ENCODE measurements at places on chromosomes 5 and 9.

GRCh38 chr5:172943283-172943841, 15.9 kb upstream of the RPL26L1 start:
- peak; percentile 81 for DNase-seq

GRCh38 chr5:69517763-69518212, 25.2 kb downstream of the OCLN start:
- DNase-seq: peak; percentile 21

- no peak for DNase-seq
These were observed 410.9 kb downstream of the BNC2 start for GRCh38 chr9:16459421-16460148.

GRCh38 chr9:109941771-109942170, 161.8 kb downstream of the PALM2AKAP2 start:
- no peak for DNase-seq

DNA sequence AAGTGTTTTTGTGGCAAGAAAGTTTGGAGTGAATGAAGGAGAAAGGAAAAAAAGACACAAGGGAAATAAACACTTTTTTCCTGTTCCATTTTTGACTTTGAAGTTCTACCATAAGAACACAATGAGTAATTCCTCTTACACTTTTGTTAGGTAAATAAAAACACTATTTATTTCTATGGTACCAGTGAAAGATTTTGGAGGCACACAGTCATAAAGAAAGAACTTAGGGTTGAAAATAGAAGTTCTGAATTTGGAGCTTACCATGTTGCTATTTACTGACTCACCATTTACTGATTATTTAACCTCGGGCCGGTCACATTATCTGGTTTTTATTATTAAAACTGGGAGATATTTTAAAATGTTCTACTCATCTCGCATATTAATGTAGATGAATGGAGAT, 367.8 kb downstream of the TLE1 start:
- no peak for DNase-seq

GRCh38 chr5:146909255-146910068, 30.9 kb upstream of the PPP2R2B start:
- DNase-seq: no peak

DNA sequence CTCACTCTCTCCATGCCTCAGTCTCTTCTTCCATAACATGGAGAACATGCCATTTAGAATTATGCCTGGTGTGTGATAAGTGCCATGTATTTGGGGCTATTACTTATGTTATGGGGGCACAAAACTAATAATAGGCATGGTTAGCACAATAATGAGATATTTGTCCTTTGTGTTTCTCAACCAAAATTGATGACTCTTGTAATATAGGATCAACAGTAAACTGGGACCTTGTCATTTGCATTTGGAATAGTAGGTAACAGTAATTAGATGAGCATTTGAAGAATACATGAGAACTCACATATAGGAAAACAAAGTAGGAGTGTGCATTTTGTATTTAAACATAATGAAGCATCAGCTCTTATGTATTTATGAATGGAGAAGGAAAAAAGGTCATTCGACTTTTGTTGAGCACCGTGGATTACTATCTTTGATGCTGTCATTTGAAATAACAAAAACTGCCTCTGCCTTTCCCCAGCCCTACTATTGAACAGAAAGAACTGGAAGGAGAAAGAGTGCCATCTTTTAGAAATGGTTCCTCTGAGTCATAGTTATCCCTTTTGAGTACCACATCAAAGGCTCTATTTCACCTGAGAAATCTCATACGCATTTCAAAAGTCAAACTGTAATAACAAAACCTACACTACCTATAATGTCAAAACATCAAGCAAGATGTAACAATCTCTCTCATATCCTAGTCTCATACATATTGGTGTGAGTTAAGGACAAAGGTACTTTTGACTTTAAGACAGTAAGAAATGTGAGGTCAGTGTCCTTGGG, 655.2 kb downstream of the PDE4D start:
- no peak for DNase-seq

- no peak for DNase-seq
These were observed 747.3 kb upstream of the C9orf72 start for GRCh38 chr9:28320616-28321015.

DNA sequence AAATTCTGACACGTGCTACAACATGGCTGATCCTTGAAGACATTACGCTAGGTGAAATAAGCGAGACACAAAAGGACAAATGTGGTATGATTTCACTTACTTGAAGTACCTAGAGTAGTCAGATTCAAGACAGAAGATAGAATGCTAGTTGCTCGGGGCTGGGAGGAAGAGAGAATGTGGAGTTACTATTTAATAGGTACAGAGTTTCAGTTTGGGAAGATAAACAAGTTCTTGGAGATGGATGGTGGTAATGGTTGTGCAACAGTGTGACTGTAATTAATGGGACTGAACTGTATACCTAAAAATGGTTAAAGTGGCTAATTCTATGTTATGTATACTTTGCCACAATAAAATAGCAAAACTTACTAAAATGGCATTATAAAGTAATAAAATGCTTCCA, 34.4 kb downstream of the PAM start:
- no peak for DNase-seq

GRCh38 chr9:17322882-17323864, 188.3 kb downstream of the CNTLN start:
- DNase-seq: no peak

- no peak for DNase-seq
These were observed 14.1 kb downstream of the SH3TC2 start for GRCh38 chr5:149048811-149049210.

GRCh38 chr9:113954591-113954990, 78.5 kb downstream of the ZNF618 start:
- no peak for DNase-seq

DNA sequence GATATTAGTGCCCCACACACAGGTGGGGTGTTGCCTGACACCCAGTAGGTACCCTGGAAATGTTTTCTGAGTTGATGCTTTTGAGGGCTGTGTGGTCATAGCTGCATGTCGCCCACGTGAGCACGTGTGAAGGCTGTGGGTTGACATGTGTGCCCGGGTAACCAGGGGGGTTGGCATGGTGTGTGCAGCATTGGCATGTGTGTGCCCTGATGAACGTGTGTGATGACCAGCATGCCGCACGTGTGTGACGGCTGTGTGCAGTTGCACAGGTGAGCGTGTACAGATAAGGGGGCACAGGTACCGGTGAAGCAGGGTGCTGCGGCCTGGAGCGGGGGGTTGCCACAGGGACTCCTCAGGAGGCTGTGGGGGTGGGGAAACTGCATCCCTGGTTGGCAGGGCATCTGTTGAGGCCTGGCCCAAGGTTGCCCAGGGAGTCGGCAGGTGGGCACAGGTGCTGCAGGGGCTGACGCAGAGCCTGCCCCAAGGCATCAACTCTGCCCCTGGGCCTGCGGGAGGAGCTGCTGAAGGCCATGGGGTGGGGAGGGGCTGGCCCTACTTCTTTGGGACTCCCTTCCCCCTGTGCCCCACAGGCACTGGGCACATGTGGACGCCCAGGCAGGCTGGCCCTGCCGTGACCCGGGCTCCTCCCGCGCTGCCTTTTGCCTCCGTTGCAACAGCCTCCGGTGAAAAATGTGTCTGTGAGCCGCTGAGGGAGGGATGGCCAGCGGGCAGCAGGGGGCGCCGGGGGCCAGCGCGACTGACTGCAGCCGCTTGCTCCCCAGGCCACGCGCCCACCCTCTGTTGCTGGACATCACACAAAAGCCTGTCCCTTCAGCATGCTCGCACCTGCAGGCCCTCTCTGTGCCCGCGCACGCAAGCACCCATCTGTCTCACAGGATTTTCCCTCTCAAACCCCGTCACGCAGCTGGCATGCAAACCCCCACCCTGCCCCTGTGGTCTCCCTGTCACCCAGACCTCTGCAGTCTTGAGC, 2.2 kb downstream of the UNC5A start:
- DNase-seq: peak; percentile 71

GRCh38 chr9:89882930-89883361, 278.1 kb downstream of the GADD45G start:
- no peak for DNase-seq

DNA sequence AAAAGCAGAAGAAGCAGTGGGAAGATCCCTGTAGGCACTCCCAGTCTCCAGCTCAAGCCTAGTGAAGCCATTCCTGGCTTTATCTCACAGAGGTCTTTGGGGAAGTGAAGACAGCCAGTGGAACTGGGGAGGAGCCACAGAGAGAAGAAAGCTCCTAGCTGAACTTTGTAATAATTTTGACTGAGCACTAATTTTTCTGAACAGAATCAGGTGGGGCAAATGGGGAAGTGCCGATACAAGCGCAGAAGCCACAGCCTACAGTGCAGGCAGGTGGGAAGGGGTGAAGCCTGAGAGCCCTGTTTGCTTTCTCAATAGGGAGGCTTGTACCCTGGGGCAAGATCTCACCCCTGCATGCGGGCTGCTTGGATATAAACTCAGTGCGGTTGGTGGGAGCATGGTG, 48.4 kb upstream of the SNAPC3 start:
- no peak for DNase-seq

DNA sequence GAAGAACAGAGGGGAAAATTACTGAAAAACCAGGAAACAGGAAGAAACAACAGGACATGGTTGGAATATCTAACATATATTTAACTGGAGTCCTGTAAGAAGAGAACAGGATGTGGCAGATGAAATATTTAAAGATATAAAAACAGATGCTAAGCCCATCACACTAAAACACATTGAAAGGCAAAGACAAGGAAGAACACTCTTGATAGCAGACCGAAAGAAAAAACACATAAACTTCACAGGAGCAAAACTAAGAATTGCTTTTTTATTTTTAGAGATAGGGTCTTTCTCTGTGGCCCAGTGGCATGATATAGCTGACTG, 324.4 kb upstream of the ARRDC3 start:
- DNase-seq: no peak

GRCh38 chr5:74630453-74631066, 10.0 kb downstream of the ENC1 start:
- DNase-seq: no peak

DNA sequence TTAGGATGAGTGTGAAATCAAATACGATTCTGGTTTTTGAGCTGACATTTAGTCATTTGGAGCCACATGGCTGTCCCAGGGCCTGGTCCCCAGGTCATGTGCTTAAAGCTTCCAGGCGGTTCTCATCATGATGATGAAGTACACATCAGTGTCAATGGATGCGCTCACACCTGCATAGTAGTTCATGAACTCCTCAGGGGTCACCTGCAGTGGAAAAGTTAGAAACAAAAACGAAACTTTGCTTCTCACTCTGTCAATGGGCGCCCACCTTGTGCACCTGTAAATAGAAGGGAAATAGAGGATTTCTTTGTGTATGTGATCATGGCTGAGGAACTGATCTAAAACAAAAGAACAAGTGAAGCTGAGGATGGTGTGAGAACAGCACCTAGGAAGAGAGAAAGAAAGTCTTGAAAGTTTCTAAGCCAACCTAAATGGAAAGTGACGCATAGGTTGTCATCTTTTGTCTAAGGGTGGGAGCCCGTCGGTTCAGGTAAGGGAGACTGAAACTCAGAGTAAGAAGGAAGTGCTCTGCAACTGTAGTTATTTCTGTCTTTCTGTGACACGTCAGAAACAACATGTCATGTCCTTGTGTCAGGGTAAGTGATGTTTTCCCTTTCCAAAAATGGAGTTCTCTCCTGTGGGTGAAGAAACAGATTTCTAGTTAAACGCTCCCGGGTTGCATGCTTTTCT, 33.8 kb downstream of the CAPSL start:
- DNase-seq: no peak

DNA sequence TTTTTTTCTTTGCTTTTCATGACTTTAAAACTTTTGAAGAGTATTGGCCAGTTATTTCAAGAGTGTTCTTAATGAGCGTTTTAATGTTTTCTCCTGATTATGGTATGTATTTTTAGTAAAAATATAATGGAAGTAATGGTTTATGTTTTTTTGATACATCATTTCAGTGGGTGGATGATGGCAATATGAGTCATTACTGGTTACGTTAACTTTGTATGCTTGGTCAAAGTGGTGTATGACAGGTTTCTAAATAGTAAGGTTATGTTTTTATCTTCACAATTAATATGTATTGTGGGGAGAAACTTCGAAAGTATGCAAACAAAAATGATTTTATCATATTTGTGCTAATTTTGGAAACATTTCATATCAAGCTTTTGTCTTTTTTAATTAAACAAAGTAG, 176.7 kb upstream of the PRDM9 start:
- DNase-seq: no peak

- no peak for DNase-seq
These were observed 25.1 kb downstream of the ERAP2 start for GRCh38 chr5:96901384-96901783.

DNA sequence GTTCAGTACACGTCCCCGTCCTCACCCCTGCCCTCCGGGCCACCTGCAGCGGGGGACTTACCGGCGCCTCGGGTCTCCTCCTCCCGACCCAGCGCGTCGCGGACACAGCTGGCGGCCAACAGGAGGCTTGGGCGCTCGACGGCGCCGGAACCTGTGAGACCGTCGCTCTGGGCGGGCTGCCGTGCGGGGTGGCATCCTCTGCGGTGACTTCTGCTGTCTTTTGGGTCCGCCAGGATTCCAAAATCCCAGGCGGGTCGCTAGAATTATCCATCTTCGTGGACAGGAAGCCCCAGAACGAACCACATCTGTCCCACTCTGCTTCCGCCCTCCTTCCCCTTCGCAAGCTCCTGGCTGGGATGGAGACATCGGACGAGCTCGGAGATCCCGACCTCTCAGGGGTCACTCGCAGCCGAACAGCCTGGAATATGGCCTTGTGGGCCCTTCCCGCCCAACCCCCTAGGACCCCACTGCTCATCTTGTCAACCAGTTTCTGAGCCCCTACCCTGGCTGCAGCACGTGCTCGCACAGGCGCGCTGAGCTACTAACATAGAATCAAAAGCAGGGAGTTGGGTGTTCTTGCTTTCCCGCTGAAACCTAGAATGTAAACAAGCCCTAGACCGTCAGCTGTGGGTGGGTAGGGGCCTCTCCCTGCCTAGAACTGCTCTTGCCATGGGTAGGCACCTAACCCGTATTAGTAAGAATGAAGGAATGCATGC, 947 bp upstream of the MARCHF3 start:
- peak; percentile 25 for DNase-seq

DNA sequence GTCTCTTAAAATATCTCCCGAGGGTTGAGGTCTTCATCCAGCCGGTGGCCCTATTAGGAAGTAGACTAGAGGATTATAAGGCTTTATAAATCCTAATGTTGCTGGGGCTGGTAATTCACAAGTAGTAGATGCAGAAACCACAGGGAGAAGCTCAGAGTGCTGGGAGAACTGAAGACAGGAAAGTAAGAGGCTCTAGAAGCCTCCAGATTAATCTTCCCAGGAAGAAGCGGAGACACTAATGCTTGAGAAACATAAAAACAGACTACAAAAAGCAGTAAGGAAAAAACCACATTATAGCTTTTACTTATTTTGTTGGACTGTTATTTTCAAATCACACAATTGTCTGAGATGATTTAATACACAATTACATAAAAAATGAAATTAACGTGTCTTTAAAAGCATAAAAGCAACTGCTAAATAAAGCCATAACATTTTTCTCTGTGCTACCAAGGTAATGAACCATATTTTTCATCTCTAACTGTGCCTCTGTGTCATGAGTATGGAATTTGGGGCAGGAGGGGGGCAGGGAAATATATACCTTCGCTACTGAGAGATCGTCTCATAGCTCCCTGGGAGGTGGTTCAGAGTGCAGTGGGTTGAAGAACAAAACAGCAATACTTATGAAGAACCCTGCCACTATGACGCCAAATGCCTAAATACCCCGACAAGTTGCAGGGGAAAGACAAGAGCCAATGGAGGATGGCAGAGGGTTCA, 806.2 kb upstream of the WWC1 start:
- no peak for DNase-seq

- no peak for DNase-seq
These were observed 86.6 kb downstream of the SH3GL2 start for GRCh38 chr9:17665450-17665849.

GRCh38 chr9:129853614-129854013, 18.4 kb downstream of the USP20 start:
- DNase-seq: no peak
